ENCODE measurements at places on chromosomes 1 and 21.

DNA sequence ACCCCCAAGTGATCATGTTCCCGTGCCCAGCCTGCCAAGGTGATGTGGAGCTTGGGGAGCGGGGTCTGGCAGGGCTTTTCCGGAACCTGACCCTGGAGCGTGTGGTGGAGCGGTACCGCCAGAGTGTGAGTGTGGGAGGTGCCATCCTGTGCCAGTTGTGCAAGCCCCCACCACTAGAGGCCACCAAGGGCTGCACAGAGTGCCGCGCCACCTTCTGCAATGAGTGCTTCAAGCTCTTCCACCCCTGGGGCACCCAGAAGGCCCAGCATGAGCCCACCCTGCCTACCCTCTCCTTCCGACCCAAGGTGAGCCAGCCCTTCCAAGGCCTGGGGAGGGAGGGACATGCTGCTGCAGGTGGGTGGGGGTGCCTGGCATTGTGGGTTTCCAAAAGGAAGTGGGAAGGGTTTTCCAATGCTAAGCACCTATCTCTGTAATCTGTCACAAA, 2.3 kb downstream of the TRIM46 start:
- DNase-seq: no peak

- DNase-seq: no peak
These were observed 2.7 kb upstream of the NTNG1 start for GRCh38 chr1:107138166-107138565.

GRCh38 chr1:3749512-3749911, 2.7 kb upstream of the CCDC27 start:
- no peak for DNase-seq

- no peak for DNase-seq
These were observed 113.6 kb downstream of the MACF1 start for GRCh38 chr1:39317910-39318633.

- DNase-seq: no peak
These were observed 28.5 kb downstream of the SLC37A1 start for GRCh38 chr21:42542196-42542595.

GRCh38 chr1:26459573-26460031, 12.6 kb upstream of the HMGN2 start:
- no peak for DNase-seq

DNA sequence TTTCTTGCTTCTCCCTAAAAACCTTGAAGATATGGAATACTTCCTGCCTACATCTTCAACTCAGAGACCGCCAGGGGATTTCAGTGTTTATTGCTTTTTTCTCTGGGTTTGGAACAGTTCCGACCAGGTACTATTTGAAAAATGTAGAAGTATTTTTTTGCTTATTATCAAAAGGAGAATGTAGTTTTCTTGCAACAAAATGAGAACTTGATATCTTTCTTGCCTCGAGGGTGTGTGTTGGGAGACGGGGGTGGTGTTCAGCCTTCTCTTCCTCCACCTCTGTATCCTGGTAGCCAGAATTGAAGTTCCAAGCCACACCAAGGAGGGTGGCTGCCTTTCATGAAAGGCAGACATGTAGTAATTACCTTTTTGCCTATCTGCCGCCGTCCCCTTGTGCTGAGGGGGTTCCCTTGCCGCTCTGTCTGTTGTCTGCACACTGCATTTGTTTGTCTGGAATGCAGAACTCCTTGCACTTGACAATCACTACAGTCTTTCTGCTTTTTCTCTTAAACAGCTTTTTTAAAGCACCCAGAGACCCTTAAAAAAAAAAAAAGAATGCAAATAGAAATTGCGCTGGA, 212.1 kb downstream of the PBX1 start:
- no peak for DNase-seq

GRCh38 chr1:107670397-107671040, 294.5 kb downstream of the VAV3 start:
- DNase-seq: no peak

DNA sequence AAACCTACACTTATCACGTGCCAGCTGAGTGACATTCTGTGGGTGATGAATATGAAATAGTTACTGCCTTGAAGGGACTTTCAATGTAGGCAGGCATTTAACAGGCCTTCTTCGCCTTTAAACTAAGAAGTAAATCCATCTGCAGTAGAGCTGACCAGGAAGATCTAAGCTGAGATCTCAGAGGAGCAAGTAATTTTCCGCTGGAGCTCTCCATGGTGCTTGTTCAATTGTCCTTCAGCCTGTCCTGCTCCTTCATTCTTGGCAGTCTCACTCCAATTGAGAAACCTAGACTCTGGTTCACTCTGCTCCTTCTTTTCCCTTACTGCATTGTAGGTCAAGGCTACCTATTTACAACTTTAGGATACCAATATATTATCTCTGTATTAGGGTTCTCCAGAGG, 183.5 kb downstream of the HMCN1 start:
- DNase-seq: no peak

GRCh38 chr1:23574265-23574754, 15.0 kb upstream of the ID3 start:
- DNase-seq: no peak

DNA sequence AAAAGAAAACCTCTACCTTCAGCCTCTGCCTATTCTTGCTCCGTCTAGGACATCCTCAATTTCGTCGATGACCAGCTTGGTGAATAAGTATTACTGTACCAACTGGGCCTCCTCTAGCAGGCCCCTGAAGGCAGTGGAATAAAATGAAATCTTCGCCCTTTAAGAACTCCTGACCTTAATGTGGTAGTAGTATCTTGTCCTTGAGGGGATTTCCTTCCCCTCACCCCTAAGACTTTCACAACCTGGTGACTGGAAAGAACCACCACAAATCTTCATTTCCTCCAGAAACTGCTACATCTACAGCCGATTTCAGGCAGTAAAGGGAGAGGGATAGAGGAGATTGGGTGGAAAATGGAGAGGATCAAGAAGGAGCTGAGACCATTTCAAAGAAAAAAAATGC, 1.6 kb upstream of the HAX1 start:
- DNase-seq: no peak

- DNase-seq: no peak
These were observed 257.3 kb downstream of the CAMTA1 start for GRCh38 chr1:7042322-7043190.

- DNase-seq: no peak
These were observed 8.2 kb downstream of the KDM1A start for GRCh38 chr1:23027352-23027907.

DNA sequence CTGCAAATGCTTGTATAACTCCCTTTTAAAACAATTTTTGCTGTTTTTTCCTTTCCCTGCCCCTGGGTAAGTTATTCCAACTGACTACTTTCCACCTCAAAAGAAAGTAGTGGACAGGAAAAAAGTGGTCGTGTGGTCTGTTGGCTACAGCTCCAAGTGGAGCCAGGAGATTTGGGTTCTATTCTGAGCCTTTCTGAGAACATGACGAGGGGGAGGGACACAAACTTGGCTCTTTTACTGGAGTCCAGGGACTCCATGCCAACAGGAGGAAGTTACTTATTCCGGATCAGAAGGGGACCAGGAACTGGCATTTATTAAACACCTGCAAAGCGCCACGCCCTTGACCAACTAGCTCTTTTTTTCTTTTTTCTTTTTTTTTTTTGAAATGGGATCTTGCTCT, 79.0 kb upstream of the CAPZB start:
- no peak for DNase-seq

GRCh38 chr21:16125274-16125673, 395.5 kb downstream of the USP25 start:
- no peak for DNase-seq

GRCh38 chr1:217875229-217875628, 244.1 kb downstream of the SPATA17 start:
- no peak for DNase-seq

DNA sequence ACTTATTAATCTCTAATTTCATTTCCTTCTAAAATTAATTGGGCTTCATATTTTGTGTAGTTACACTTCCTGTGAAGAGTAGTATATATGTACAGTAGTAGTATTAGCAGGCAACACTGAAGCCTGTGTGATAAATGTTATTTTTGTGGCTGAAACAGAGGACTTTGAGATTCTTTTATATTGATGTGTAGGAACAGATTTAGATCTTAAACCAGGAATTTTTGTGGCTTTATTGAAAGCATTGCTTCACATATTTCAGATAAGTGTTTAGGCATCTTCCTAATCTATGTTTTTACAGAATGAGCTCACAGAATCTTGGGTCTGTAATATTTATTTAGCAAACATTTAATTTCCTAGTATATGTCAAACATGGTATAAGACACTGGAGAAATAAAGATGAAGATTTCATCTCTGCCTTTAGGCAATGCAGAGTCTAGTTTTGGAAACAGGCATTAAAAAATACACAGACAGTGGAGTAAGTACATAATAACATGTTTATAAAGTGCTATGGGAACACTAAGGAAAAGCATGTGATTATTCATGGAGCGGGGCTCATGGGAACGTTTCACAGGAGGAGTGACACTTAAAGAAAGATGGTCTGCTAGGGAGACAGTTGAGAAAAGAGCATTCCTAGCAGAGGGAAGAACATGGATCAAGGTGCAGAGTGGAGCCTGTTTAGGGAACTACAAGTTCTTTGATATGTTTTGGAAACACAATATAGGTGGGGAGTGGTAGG, 52.7 kb downstream of the MIGA1 start:
- no peak for DNase-seq

- DNase-seq: no peak
These were observed 2.2 kb downstream of the PGBD5 start for GRCh38 chr1:230423951-230424350.

GRCh38 chr1:204930155-204930523, 59.5 kb downstream of the NFASC start:
- DNase-seq: no peak

GRCh38 chr1:117161887-117162286, 40.3 kb upstream of the TRIM45 start:
- no peak for DNase-seq

- DNase-seq: no peak
These were observed 5.9 kb upstream of the MYOM3 start for GRCh38 chr1:24117722-24118409.

DNA sequence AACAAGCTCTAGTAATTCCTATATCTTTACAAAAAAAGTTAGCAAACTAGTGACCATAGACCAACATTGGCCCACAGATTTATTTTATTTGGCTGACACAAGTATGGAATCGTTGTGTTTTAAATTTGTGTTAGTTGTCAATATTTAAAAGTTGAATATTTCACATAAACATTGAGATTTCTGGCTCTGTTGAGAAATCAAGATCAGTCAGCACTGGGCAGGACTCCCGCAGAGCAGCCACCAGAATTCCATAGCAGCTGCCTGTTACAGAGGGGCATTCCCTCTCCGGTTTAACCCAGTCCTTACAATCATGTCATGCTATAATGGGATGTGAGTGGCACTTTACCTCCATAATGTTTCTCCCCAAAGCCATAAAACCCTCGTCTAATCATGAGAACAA, 79.2 kb upstream of the NRIP1 start:
- DNase-seq: no peak

GRCh38 chr1:162186406-162186805, 116.9 kb downstream of the NOS1AP start:
- no peak for DNase-seq

DNA sequence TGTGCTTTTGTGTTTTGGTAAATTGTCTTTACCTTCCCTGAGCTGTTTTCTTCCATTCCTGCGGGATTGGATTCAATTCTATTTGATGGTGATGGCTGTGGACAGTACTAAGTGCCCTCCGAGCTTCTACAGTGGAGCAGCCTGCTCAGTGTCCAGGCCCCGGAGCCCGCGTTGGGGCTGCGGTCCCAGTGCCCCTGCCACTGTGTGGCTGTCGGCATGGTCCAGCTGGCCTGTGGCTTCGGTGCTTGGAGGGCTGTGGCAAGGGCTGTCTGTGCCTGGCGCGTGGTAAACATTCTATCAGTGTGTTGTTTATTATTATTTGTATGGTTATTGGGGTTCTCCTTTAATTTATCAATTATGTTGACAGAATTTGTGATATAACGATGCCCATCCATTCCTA, 109.1 kb upstream of the COL6A1 start:
- DNase-seq: no peak

DNA sequence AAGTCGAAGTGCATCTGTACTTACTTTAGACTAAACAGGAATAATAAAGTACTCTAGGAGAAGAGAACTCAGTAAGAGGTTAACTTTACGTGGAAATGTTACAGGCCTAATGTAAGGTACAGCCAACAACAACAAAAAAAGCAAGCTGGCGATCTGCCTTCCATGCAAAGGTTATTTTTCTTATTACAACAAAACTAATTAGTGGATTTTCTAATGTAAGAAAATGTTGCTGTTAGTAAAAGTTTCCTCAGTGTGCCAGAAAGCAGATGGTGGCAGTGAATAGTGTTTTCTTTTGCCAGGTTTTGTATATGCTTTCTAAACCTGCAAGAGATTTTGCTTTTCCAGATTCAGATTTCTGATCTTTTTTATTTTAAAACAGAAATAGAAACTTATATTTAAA, 179.2 kb downstream of the NFIA start:
- DNase-seq: no peak

- no peak for DNase-seq
These were observed 4.3 kb downstream of the TIAM1 start for GRCh38 chr21:31339721-31340120.

DNA sequence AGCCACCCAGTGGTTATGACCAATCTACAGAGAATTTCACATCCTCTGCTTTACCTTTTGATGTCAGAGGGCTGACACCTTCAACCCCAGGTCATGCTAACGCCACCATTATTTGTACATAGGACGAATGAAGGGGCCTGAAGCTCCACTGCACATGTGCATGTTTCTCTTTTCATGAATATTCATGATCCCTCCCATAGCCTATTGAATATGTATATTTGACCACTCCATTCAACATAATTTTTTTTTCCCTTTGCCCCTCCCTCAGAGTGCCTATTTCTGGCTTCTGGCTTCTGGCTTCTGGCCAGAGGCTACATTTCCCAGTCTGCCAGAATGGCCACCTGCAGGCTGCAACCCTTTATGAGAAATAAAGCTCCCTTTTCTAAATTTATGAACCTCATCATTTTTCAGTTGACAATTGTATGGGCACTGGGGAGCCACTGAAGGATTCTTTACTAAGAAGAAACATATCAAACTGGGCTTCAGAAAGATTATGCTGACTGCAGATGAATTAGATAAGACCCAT, 406.7 kb downstream of the SIPA1L2 start:
- DNase-seq: no peak

- DNase-seq: no peak
These were observed 8.0 kb downstream of the LMO4 start for GRCh38 chr1:87336623-87337067.

DNA sequence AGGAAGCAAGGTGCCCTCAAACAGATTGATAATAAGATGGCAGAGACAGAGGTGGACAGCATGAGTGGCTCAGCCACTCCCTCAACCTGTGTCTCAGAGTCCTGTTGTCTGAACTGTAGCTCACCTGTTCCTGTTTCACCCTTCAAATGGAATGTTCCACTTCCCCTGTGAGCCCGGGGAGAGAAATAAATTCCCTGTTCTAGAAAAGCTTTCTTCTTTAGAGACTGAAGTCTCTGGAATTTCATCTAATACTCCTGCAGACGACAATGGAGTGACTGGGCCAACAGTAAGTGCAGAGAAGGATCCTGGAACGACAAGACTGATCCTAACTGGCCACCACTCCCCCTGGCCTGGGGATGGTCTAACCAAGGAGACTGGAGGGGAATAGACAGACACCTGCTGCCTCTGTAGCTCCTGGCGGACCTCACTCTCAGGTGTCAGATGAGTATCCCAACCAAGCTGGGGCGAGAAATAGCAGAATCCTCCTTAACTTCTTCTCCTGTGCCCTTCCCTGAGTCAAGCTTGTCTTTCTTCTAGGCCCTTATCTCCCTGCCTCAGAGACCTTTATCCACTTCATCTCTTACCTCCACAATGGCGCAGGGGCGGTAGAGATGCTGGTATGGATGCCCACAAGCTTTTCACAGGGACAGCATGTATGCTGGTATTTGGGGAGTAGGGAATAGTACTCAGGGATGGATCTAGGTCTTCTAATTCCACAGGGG, 45.4 kb downstream of the PLEKHA6 start:
- no peak for DNase-seq

- no peak for DNase-seq
These were observed 874.8 kb downstream of the KCNT2 start for GRCh38 chr1:195733408-195733807.
